ENCODE measurements at places on chromosomes 7 and 10.
A peak's percentile ranks its signal among the peaks of the same experiment; 100 is the strongest.

DNA sequence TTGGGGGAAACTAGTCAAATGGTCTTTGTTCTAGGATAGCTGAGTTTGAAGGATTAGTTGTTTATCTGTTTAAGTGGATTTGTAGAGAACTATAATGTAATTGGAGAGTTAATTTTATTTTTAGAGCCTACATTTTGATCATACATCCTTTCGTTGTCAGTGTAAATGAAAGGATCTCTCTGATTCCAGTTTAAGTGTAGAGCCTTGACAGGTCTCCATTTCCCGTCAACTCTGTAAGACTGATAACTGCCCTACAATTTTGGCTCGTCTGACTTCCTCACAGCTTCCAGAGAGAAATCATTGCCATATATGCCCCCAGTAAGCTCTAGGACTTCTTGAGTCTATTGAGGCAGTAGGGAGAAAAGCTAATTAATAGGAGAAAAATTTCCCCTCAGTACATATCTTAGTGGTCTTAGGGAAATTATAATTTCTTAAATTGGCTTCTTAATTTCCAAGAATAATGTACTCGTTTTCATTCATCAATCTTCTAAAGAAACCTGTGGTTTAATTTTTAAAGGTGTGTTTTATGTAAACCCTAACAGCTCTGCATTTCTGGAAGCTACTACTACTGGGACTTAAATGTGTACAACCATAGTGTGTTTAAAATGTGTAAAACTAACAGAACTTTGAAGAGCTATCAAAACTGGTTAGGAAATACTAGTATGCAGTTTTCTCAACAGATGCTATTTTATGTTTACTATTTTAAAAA is 3.8 kb downstream of the KMT2E start:
- DNase-seq, result no peak

DNA sequence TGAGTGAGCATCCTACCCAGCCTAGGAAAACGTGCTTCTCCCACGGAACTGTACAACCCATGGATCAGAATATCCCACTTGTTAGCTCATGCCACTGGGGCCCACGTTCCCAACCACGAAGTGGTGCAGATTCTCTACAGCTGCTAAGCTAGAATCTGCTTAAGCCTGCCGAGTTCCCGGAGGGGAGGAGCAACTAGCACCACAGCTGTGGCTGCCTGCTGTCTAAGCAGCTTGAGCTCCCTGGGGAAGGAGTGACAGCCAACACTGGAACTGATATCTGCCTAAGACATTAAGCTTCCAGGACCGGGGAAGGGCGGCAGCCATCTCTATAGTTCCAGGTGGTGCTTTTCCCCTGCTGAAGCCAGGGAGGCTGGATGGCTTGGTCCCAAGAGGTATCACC is 334.7 kb upstream of the CHRM2 start:
- no peak for DNase-seq

DNA sequence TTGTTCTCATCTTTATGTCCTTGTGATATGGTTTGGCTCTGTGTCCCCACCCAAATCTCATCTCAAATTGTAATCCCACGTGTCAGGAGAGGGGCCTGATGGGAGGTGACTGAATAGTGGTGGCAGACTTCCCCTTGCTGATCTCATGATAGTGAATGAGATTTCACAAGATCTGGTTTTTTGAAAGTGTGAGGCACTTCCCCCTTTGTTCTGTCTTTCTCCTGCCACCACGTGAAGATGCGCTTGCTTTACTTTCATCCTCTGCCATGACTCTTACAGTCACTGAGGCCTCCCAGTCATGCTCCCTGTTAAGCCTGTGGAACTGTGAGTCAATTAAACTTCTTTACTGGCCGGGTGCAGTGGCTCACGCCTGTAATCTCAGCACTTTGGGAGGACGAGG is 161.0 kb downstream of the HERPUD2 start:
- no peak for DNase-seq

DNA sequence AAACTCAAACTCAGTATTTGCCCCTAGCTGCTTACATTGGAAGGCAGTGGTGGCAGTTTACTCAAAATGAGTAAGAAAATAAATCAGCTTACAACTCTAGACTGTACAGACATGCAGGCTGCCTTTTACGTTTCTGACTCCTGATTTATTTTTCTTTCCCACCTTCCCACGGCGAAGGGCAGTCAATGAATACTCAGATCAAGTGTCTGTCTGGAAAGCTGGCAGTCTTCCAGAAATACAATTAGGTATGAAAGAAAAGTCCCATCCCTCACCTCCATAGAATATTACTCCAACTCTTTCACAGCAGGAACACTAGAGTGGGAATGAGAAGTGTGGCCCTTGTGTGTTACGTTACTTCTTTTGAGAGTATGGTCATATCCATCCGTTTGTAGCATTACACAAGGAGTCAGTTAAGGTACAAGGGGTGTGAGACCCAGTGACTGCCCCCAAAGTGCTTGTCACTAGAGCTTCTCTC is 1.3 kb upstream of the PAPSS2 start:
- DNase-seq, result no peak

- DNase-seq, result no peak
Observed at GRCh38 chr7:35828817-35829216, 28.0 kb downstream of the SEPTIN7 start.

GRCh38 chr7:21346297-21346696 is 81.6 kb upstream of the SP4 start:
- no peak for DNase-seq

DNA sequence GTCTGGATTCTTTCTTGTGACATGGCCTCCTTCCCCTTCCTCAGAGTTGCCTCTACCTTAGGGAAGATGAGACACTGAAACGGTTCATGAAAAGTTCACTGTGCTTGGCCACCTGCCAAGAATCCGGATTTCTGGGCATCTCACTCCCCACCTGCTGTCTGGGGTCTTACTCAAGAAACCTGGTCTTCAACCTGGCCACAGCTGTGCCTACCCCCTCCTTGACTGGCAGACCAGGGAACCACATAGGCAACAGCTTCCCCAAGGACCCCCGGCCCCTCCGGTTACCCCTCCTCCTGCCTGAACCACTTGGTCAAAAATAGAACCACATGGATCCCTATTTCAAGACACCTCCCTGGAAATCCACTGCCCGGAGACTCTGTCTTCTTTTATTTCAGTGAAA is 58.7 kb upstream of the NANOS1 start:
- DNase-seq, result no peak

GRCh38 chr10:44801383-44802327 is 109.5 kb upstream of the TMEM72 start:
- peak; percentile 83 for DNase-seq

DNA sequence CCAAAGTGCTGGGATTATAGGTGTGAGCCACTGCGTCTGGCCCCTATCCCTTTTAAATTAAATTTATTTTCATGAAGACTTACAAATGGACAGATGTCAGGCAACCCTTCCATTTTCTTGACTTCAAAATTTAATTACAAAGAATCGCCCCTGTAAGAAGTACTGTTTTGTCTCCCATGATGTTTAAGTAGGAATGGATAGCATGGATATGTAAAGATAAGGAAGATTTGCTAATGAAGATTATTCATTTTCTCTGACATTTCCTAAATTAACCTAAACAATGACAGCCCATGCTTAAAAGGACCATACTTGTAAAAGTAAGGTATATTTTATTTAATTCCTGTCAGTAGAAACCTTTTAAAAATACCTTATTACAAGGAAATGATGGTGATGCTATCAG is 552.9 kb downstream of the GFRA1 start:
- no peak for DNase-seq

- DNase-seq, result no peak
Observed at GRCh38 chr10:100174699-100175677, 10.8 kb downstream of the ERLIN1 start.

DNA sequence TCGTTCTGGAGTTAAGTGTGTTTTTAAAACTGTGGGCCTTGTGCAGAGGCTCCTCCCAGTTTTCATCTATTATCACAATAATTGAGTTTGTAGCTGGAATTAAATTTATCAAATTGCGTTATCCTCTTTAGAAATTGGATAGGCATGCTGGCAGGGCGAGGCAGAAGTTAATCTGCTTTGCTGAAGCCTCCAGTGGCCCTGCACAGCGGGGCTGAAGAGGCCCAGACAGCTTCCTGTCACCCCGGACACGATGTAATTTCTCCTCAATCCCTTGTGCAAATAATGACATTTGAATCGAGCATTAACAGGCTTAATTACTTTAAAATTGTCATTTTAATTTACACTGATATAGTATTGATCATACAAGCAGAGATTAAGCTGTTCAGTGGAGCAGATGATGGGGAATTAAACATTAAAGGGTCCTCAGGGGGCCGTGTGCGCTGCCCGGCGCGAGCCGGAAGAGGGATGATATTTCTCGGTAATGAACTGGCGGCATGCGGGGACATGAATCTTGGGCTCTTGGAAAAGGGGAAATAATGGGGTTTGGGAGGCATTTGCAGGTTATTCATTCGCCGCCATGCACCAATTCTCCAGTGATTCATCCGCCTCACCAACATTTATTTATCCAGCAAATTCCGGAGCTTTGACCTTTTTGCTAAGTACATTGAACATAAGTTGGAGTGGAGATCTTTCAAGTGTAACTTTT is 118.5 kb downstream of the NKX6-2 start:
- DNase-seq, result no peak

- DNase-seq, result no peak
Observed at GRCh38 chr10:122526892-122527291, 33.7 kb upstream of the DMBT1 start.

DNA sequence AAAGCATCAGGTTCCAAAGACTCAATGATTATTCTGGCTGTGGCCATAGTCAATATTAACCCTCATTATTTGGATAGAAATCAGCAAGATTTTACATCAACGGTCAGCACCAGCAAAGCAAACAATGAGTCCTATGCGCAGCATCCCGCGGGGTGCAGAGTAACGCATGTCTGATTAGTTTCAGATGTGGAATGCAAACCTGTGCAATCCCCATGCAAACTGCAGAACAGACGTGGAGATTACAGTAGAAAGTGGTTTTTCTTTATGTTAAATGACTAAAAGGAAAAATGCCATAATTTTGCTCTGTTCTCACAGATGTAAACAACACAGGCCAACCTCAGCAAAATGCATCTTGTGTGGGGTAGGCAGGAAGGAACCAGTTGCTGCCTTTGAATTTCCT is 258.1 kb upstream of the GRB10 start:
- DNase-seq, result peak; percentile 90

- DNase-seq, result no peak
Observed at GRCh38 chr10:133441780-133442179, 12.0 kb upstream of the SCART1 start.

DNA sequence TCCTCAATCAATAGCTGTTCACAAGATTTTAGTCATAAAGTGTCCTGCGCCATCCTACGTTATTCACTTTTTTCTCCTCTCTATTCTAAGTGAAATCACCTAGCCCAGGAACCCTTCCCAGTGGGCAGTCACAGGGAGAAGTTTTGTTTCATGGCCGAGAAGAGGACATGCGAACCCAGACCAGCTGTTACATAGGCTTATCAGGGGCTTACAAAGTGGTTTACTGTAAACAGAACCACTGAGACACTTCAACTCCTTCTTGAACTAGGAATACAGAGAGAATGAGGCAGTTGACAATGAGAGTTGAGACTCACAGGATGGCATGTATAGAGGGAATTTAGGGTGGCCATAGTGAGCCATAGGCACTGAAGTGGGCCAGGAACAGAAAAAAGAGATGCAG is 246.9 kb upstream of the GLI3 start:
- no peak for DNase-seq

DNA sequence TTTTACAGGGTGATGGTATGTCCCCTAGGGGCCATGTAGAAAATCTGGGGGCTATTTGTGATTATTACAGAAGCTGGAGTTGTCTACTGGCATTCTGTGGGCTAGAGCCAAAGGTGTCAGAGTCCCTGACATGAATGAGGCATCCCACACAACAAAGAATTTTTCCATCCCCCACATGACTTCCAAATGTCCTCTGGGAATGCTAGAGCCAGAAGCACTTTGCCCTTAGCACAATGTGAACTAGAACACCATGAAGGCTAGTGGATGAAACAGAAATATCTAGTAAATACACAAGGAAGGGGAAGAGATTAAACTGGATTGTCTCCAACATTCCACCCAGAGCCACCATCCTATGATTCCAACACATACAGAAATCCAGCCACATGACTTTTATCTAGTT is 46.9 kb downstream of the FAM13C start:
- no peak for DNase-seq

DNA sequence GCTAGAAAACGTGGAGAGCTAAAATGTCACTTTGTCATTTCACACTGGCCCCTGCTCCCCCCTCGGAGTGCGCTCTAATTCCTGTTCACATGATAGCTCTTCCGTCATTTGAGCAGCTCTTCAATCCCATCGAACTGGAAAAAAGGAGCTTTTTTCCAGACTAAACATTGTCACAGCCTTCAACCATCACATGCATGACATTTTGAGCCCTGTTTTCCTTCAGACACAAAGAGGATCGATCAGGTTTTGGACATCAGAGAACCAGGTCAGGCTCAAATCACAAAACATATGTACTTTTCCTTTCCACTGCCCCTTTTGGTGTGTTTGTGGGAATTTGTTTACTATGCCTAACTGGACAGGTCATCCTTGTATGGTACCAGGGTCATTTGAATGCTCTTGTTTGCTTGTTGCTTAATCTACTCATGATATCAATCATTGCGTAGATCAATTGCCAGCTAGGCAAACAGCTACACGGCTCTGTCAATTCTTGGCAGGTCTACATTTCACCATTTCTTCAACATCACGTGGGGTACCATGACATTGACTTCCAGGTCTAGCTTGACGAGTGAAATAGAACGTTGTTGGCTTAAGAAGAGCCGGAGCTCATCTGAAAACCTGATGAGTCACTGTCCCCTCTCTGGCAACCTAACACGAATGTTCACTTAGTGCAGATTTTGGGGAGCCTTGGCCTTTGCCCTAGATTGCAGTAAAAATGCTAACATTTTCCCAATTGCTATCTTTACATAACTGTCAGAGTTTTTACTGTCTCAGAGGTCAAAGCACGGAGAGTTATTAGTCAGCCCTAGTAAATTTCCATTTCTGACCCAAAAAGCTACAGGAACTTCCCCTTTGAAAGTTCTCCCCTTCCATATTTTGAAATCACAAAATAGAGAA is 87.3 kb downstream of the LYZL2 start:
- DNase-seq, result no peak

GRCh38 chr7:738241-738640 is 11.2 kb upstream of the PRKAR1B start:
- no peak for DNase-seq

DNA sequence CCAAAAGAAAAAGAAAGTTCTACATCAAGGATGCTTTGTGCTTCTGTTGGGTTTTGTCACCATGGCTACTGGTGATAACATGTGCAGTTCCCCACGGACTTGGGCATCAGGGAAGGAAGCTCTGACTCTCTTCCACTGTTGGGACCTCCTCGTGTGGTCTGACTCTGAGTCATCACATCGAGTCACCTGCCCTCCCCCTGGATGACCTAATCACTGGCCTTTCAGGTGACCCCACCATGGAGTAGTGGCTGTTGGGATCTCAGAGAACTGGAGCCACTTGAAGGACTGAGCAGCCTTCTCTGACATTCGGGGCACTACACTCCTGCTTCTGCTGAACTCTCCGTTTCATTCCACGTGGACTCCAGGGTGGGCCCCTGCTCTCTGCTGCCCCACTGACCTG is 60.8 kb upstream of the DOCK1 start:
- no peak for DNase-seq

GRCh38 chr7:38927751-38928150 is 18.8 kb upstream of the VPS41 start:
- DNase-seq, result no peak

- DNase-seq, result no peak
Observed at GRCh38 chr10:109480836-109481235, 442.5 kb downstream of the XPNPEP1 start.

- DNase-seq, result no peak
Observed at GRCh38 chr7:7569081-7569527, 2.4 kb downstream of the MIOS start.

GRCh38 chr7:31084226-31084625 is 32.1 kb downstream of the ADCYAP1R1 start:
- no peak for DNase-seq

Data from brain pericyte (primary cell).